Calu3 (cell line): ENCODE measurements at places on chromosomes 3 and 15. TPM values are rescaled to one million over a fixed set of nuclear protein-coding genes. Genes with fewer than 3 reads are reported as not detected.

The PRR20G gene
- not detected in 2 replicates for total RNA-seq

The NMB gene
- 10.9 and 16.6 TPM in 2 replicates for total RNA-seq

The IL17RC gene
- 19.1 and 24.7 TPM in 2 replicates for total RNA-seq

The C3orf20 gene
- 0.28 and 0.39 TPM in 2 replicates for total RNA-seq

The ZNF80 gene
- not detected in 2 replicates for total RNA-seq

The NUP210 gene
- total RNA-seq = 59.8 and 76.9 TPM in 2 replicates

The TIMP4 gene
- 0.22 and 0.28 TPM in 2 replicates for total RNA-seq

The FEZF2 gene
- not detected in 2 replicates for total RNA-seq

GRCh38 chr3:4261406-4261805 is 41.8 kb upstream of the SETMAR start:
- no peak overlapping the region for H3K27ac ChIP-seq
- no peak overlapping the region for H3K4me3 ChIP-seq
- no peaks in the 10 kb centered on the region for H3K27me3 ChIP-seq

DNA sequence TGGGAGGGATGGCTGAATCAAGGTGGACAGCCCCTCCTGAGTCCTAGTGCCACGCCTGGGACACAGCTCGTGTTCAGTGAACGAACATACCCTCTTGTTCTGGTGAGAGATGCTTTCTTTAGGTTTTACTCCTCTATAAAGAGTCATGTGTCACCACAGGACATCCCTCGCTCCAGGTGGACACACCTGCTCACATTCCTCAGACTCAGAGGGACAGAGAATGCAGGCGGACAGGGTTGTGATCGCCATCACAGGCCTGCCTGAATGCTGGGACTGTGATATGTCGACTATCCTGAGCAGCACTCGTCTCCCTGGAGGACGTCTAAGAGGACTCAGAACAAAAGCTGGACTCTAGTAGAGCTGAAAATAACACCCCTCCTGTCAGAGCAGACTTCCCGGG is 96.4 kb upstream of the SNRPA1 start:
- H3K27ac ChIP-seq = no peak overlapping the region
- DNase-seq = no peak
- H3K4me1 ChIP-seq = no peaks in the 10 kb centered on the region
- H3K4me3 ChIP-seq = no peak overlapping the region

GRCh38 chr3:86792316-86792715 is 198.6 kb downstream of the VGLL3 start:
- no peak overlapping the region for H3K4me3 ChIP-seq
- no peak overlapping the region for H3K27ac ChIP-seq
- no peaks in the 10 kb centered on the region for H3K36me3 ChIP-seq
- no peak for DNase-seq

- H3K36me3 ChIP-seq = no peaks in the 10 kb centered on the region
- H3K4me1 ChIP-seq = no peaks in the 10 kb centered on the region
- no peak overlapping the region for H3K4me3 ChIP-seq
- H3K27me3 ChIP-seq = no peaks in the 10 kb centered on the region
- H3K27ac ChIP-seq = no peak overlapping the region
Observed at GRCh38 chr3:94694894-94695293, 632.0 kb downstream of the NSUN3 start.

- no peaks in the 10 kb centered on the region for H3K36me3 ChIP-seq
- H3K4me1 ChIP-seq = peaks cover 22% of the 10 kb centered on the region
- H3K27me3 ChIP-seq = no peaks in the 10 kb centered on the region
- no peak for DNase-seq
Observed at GRCh38 chr3:24137958-24138875, 193.1 kb downstream of the NR1D2 start.

- no peak for DNase-seq
- H3K27ac ChIP-seq = peak overlapping the region; percentile 22
- no peaks in the 10 kb centered on the region for H3K27me3 ChIP-seq
Observed at GRCh38 chr15:41102854-41103253, 13.2 kb downstream of the INO80 start.

DNA sequence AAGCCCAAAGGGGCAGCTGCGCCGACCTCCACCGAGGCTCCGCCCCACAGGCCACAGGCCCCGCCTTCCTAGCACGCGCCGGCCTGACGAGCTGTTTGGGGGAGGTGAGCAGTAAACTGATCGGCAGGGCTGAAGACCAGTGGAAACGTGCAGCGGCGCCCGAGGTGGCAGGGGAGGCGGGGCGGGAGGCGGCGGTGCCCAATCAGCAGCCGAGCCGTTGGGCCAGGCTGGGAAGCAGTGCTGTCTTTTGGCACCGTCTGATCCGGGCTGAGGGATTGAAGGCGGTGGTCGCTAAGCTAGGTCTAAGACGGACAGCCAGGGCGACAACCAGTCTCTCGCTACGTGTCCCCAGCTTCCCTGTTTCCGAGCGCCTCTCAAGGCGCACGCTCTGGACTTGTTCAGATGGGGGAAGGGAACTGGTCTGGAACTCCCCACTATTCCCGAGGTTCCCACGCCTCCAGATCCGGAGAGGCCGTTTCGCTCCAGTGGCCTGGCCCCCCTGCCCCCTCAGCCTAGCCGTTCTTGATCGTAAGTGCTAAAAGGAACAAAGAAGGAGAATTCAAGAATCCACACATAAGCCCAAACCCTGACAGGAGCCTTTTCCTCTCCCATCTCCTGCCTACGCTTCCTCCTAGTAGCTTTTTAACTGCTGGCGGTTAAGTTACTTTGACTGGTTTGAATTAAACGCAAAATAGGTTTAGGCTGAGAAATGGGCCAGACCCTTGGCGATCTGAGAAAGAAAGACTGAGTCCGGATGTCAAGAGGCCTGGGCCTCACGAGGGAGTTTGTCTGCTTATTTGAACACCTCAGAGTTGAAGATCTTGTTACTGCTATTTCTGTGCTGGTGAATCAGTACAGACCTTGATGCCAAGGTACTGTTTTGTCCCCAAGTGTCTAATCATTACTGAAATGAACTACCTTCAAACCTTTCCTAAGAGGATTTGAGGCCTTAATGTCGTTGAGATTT is at the start of gene FMN1:
FMN1 (minus strand) TSS at position 11 of the 967 bp plus-strand sequence. CDS start 39,800 bp downstream, outside the sequence.
- peak; percentile 78 for DNase-seq
- H3K4me1 ChIP-seq = peaks cover 1% of the 10 kb centered on the region
- no peak within 1 kb of the TSS for H3K27ac ChIP-seq
- peaks cover 10% of the 10 kb centered on the region for H3K36me3 ChIP-seq
- H3K27me3 ChIP-seq = no peaks in the 10 kb centered on the region
- H3K4me3 ChIP-seq = peak within 1 kb of the TSS; percentile 65

- no peaks in the 10 kb centered on the region for H3K27me3 ChIP-seq
- peak overlapping the region; percentile 3 for H3K4me3 ChIP-seq
- DNase-seq = peak; percentile 14
- H3K36me3 ChIP-seq = peaks cover 7% of the 10 kb centered on the region
- H3K4me1 ChIP-seq = peaks cover 73% of the 10 kb centered on the region
- peak overlapping the region; percentile 21 for H3K27ac ChIP-seq
Observed at GRCh38 chr15:57019496-57020160, 101.2 kb downstream of the TCF12 start.

- H3K4me3 ChIP-seq = no peak overlapping the region
- no peaks in the 10 kb centered on the region for H3K36me3 ChIP-seq
- peaks cover 10% of the 10 kb centered on the region for H3K4me1 ChIP-seq
- no peaks in the 10 kb centered on the region for H3K27me3 ChIP-seq
Observed at GRCh38 chr3:190059242-190059590, 61.5 kb downstream of the P3H2 start.

- H3K36me3 ChIP-seq = no peaks in the 10 kb centered on the region
- no peaks in the 10 kb centered on the region for H3K27me3 ChIP-seq
- H3K4me1 ChIP-seq = no peaks in the 10 kb centered on the region
Observed at GRCh38 chr3:58963928-58964503, 85.8 kb downstream of the CFAP20DC start.

- DNase-seq = no peak
- H3K4me1 ChIP-seq = no peaks in the 10 kb centered on the region
- H3K27me3 ChIP-seq = no peaks in the 10 kb centered on the region
- no peak overlapping the region for H3K27ac ChIP-seq
- no peaks in the 10 kb centered on the region for H3K36me3 ChIP-seq
- no peak overlapping the region for H3K4me3 ChIP-seq
Observed at GRCh38 chr15:44796508-44796907, 60.2 kb downstream of the TRIM69 start.

DNA sequence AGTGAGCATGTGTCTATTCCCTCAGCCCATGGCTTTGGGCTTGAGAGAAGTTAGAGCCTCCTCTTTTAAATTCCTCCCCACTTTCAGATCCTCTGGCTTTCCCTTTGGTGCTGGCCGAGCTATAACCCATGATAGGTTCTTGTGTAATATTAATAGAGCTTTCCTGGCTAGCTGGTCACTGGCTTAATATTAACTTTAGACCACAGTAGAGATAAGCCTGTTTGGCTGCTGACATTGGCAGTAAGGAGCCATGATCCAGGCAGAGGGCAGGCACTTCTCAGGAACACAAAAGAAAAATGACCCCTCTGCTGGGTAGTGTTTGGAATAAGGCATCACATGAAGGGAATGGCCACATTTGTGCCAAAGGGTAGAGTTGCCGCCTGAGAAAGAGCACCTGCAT is 65.4 kb upstream of the UMPS start:
- H3K4me3 ChIP-seq = no peak overlapping the region
- no peaks in the 10 kb centered on the region for H3K36me3 ChIP-seq
- H3K27me3 ChIP-seq = no peaks in the 10 kb centered on the region
- peaks cover 19% of the 10 kb centered on the region for H3K4me1 ChIP-seq
- DNase-seq = peak; percentile 27

GRCh38 chr15:79829950-79830349 is 66.9 kb downstream of the MTHFS start:
- no peaks in the 10 kb centered on the region for H3K27me3 ChIP-seq
- no peak for DNase-seq
- peaks cover 8% of the 10 kb centered on the region for H3K36me3 ChIP-seq

GRCh38 chr15:34984889-34985630 is 3.0 kb downstream of the ZNF770 start:
- no peak overlapping the region for H3K4me3 ChIP-seq
- H3K36me3 ChIP-seq = peaks cover 14% of the 10 kb centered on the region
- H3K4me1 ChIP-seq = no peaks in the 10 kb centered on the region
- H3K27ac ChIP-seq = no peak overlapping the region

- H3K27ac ChIP-seq = no peak overlapping the region
- no peak for DNase-seq
- no peaks in the 10 kb centered on the region for H3K27me3 ChIP-seq
- no peaks in the 10 kb centered on the region for H3K4me1 ChIP-seq
- H3K4me3 ChIP-seq = no peak overlapping the region
Observed at GRCh38 chr3:115960799-115961198, 337.5 kb downstream of the GAP43 start.

DNA sequence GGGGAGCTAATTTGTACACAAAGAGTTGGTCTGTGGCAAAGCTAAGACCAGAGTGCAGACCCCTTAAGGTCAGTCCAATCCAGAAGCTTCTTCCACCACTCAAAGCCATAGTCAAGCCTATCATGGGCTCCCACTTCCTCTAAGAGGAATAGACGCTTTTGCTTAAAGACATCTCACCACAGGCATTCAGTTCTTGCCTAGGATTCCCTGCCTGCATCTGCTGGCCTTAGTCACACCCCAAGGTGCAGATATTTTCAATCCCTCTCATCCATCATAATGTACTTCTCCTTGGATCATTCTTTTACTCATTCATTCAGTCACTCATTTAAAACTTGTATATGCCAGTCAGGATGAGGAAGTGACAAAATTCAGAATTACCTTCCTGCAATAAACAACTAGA is 179.6 kb upstream of the STT3B start:
- H3K36me3 ChIP-seq = no peaks in the 10 kb centered on the region
- no peaks in the 10 kb centered on the region for H3K27me3 ChIP-seq
- no peak for DNase-seq
- H3K4me1 ChIP-seq = no peaks in the 10 kb centered on the region
- H3K4me3 ChIP-seq = no peak overlapping the region

GRCh38 chr15:100174904-100175275 is 166.9 kb downstream of the ADAMTS17 start:
- no peaks in the 10 kb centered on the region for H3K4me1 ChIP-seq
- no peak for DNase-seq
- no peak overlapping the region for H3K4me3 ChIP-seq
- no peaks in the 10 kb centered on the region for H3K36me3 ChIP-seq
- H3K27ac ChIP-seq = no peak overlapping the region
- H3K27me3 ChIP-seq = no peaks in the 10 kb centered on the region

GRCh38 chr3:178546079-178546478 is 9.8 kb downstream of the KCNMB2 start:
- no peak for DNase-seq
- no peaks in the 10 kb centered on the region for H3K27me3 ChIP-seq
- H3K27ac ChIP-seq = no peak overlapping the region

- no peaks in the 10 kb centered on the region for H3K4me1 ChIP-seq
- no peak for DNase-seq
- H3K36me3 ChIP-seq = no peaks in the 10 kb centered on the region
- no peak overlapping the region for H3K4me3 ChIP-seq
- no peak overlapping the region for H3K27ac ChIP-seq
Observed at GRCh38 chr3:136387031-136387430, 136.9 kb downstream of the PCCB start.

DNA sequence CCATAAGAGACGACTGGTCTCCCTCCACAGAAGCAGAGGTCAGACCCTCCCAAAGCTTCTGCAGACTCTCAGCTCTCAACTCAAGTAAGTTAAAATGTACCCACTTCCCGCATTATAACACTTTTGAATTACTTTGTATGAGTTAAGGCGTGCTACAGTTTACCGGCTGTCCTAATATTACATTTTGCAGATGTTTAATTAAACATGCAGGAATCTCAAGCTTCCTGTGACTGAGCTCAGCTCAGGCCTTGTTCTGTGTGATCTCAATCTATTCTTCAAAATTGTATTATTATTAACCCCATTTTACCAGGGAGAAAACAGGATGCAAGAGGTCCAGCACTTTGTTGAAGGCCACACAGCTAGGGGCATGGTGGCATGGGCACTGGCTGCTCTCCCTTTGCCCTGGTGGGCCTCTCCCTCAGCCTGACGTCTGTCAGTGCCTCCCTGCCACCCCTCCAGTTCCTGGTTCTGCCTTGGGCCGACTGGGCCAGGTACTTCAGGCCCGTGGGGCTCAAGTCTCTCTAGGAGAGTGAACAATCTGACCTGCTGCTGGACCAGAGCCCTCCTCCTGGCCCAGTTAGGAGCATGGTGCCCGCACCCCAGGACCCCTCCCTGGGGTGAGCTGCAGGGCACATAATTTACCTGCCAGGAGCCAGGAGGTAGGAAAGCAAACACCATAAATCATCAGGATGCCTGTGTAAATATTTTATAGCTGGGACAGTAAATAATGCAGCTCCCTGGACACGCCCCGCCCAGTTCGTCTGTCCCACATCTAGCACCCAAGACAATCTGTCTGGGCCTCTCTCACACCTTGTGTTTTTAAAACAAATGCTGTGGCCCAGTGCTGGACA is 14.9 kb upstream of the RFT1 start:
- H3K27ac ChIP-seq = no peak overlapping the region

- no peaks in the 10 kb centered on the region for H3K27me3 ChIP-seq
- no peaks in the 10 kb centered on the region for H3K36me3 ChIP-seq
- DNase-seq = peak; percentile 52
- peaks cover 11% of the 10 kb centered on the region for H3K4me1 ChIP-seq
- no peak overlapping the region for H3K4me3 ChIP-seq
- H3K27ac ChIP-seq = no peak overlapping the region
Observed at GRCh38 chr3:32296251-32297204, 58.0 kb downstream of the CMTM8 start.
